HT1080 (cell line): ENCODE measurements at places on chromosomes 2 and 18.

- DNase-seq, result no peak
Observed at GRCh38 chr2:38158378-38159118, 82.6 kb upstream of the CYP1B1 start.

GRCh38 chr2:160454070-160454797 is 39.4 kb downstream of the RBMS1 start:
- DNase-seq, result no peak

- no peak for DNase-seq
Observed at GRCh38 chr2:11768946-11769345, 22.5 kb downstream of the LPIN1 start.

DNA sequence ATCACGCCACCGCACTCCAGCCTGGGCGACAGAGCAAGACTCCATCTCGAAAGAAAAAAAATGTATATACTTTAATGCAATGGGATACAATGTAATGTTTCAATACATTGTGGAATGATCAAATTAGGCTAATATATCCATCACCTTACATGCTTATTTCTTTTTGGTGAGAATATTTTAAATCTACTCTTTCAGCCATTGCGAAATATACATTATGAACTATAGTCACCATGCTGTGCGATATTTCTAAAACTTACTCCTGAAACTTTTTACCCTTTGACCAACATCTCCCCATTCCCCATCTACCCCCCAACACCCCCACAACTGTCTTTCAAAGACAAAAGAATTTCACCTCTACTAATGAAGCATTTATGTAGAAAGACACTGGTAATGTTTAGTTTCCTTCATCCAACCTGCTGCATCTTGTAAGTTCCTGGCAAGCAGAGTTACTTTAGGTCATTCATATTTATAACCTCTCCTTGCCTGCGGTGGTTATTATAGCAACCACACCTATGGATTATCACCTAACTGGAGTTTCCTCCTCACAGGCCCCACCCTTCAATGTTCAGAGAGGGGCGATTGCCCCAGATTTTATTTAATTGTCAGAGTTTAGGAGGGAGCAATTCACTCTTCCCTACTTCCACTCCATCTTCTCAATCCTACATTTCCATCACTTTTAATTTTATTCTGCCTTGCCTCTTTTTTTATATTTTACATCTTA is 1.2 kb upstream of the ME2 start:
- DNase-seq, result no peak

DNA sequence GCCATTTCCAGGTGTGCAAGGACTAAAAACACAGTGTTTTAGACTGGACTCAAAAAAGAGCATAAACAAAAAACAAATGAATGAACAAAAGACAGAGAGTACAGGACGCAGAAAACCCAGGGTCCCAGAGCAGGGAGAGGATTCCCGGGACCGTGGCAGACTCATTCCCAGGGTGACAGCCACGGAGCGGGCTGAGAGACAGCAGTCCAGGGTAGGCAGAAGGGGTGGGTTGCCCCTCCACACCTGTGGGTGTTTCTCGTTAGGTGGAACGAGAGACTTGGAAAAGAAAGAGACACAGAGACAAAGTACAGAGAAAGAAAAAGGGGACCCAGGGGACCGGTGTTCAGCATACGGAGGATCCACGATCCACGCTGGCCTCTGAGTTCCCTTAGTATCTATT is 273.4 kb downstream of the EIPR1 start:
- DNase-seq, result no peak

GRCh38 chr2:114082731-114083433 is 193.0 kb downstream of the ACTR3 start:
- DNase-seq, result no peak

- peak; percentile 38 for DNase-seq
Observed at GRCh38 chr18:3294435-3295080, 32.6 kb downstream of the MYL12B start.

DNA sequence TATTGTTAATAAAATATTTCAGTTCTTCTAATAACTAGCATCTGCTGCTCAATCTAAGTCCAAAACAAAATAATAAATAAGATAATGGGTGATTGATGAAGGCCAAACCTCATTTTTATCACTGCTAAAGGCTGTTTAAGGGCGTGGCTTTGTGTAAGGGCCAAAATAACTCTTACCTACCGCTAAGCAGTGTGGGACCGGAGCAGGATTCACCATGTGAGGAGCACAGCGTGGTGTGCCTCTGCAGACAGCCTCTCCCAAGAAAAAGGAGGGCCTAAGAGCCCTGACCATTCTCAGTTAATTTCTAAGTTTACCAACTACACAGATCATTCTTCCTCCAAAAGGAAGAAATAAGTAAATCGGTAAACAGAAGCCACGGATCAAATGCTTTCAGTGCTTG is 353.7 kb downstream of the ARL6IP6 start:
- no peak for DNase-seq

DNA sequence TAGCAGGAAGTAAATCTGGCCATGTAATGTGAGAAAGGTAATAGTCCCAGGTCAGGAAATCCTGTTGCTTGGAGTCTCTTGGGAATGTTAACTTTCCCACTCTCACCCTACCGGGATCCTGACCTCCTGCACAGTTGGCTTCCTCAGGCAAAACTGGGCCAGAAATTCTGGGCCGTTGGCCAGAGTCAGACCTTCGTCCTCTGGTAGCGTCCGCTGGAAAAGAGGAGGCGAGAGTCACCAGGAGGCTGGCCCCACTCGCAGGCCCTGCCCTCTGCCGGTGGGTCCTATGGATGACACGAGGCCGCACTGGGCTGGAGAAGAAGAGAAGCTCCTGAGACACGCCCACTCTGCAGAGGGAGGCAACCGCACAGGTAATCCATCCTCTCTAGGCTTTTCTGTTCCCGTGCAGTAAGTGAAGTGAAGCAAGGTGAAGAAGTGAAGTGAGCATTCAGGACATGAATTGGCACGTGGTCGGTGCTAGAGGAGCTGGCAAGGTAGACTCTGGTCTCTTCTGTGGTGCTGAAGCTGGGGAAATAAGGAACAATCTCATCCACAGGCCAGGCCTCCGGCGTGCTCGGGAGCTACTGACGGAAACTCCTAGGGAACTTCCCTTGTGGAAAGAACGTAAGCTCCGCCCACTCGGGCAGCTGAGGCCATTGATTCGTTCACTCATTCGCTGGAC is 182.7 kb upstream of the GLI2 start:
- DNase-seq, result peak; percentile 57

DNA sequence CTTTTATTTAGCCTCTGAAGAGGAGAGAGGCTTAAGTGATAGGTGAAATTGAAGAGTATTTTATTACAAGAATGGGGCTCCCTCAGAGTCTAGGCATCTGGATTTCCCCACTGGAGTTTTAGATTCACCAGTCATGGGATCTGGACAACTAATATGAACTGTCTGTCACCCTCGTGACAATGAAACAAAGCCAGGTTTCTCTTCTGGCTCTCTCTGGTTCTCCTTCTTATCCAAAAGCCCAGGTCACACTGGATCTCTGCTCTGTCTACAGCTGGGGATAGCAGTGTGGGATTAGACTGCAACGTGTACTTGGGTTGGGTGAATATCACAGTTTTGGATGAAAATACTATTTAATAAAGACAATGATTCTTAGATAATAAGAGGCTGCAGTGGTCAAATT is 31.2 kb downstream of the LHCGR start:
- DNase-seq, result no peak

- no peak for DNase-seq
Observed at GRCh38 chr2:167953776-167954175, 293.6 kb downstream of the STK39 start.

GRCh38 chr2:36403675-36404230 is 48.2 kb downstream of the CRIM1 start:
- peak; percentile 97 for DNase-seq

DNA sequence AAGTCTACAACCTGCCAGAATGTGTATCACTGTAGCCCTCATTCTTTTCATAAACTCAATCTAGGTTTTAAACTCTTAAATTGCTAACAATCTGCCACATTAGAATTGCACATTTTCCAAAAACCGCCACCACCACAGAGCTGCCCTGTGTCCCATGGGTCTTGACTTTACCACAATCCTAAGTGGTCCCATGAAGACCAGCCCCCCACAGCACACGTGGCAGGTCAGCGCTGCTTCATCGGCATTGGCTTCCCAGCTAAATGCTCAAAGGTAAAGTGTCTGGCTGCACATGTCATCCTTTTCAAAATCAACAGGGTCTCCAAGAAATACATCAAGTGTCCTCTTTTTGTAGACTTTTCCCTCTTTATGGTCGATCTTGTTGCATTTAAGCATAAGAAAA is 2.4 kb downstream of the TBC1D8 start:
- DNase-seq, result no peak

DNA sequence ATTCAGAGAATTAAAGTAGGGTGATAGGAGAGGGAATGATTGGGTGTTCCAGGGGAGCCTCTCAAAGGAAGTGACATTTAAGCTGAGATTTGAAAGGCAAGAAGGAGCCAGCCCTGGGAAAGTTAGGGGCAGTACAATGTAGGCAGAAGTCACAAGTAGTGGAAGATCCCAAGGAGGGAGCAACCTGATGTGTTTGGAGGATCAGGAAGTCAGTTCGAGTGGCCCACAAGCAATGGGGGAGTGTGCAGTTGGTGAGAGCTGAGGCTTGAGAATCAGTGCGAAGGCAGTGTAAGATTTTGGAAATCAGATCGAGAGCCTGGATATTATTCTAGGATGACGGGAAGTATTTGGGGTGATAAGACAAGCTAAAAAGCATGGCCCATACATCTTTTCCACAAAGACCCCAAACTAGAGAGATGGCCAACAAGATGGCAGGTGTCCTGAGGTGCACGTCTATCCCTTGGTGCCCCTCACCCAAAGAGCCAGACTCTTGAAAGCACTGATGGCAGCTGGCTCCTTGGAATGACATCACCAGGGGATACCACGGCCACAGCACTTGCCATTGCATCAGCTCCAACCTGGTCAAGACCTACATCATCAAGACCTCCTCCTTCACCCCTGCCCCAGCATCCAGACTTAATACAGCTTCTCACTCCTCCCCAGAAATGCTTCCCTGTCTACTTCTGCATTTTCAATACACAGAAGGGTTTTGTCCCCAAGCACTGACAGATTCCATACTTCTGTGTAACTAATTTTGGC is 127.3 kb downstream of the BCL2 start:
- no peak for DNase-seq

DNA sequence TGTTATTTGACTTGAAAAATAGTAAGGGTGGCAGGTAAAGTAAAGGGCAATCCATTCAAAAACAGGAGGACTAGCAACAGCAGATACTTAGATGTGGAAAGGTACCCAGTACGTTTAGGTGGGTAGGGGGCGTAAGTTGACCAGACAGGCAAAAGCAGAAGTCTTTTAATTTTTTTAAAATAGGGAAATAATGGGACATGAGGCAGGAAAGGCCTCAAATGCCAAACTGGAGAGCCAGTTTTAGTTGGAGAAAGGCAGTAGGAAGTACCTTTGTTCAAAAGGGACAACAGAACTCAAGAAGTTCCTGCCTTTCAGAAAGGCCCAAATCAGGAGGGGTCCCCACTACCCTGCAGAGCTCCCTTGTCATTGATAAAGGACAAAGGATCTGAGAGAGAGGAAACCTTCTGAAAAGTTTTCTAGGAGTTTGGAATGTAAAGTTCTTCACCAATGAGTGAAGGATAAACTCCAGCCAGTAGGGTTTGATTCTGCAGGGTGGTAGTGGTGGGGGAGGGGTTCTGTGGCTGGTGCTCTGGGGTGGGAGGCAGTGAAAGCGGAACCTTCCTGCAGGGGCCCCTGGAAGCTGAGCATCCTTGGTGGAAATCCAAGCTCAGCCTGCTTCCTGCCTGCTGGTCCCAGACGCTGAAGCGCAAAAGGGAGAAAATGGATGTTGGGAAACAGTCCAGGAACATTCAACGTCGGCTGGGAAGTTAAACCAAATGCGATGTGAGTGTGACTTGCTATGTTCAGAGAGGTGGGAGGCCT is 40.1 kb downstream of the TMEM17 start:
- DNase-seq, result no peak

DNA sequence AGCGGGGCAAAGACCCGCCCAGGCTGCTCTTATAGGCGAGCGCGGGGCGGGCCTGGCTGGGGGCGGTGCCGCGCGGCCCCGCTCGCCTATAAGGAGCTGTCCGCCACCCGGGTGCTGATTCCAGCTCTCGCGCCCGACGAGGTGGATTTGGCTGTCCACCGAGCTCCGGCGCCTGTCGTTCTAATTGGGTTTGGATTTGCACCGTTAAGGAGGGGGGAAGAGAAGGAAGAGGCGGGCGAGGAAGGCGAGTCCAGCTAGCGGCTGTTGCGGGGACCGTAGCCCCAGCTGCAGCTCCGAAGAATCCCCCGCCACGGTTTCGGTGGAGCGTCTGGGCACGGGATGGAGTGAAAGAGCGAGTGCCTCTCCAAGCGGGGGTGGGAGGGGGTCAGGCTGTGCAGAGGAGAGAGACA is at the start of gene CNTNAP5:
Gene CNTNAP5 (plus strand): TSS at position 117 of the 410 bp plus-strand sequence. CDS start 364 bp downstream, outside the sequence.
- peak; percentile 65 for DNase-seq

DNA sequence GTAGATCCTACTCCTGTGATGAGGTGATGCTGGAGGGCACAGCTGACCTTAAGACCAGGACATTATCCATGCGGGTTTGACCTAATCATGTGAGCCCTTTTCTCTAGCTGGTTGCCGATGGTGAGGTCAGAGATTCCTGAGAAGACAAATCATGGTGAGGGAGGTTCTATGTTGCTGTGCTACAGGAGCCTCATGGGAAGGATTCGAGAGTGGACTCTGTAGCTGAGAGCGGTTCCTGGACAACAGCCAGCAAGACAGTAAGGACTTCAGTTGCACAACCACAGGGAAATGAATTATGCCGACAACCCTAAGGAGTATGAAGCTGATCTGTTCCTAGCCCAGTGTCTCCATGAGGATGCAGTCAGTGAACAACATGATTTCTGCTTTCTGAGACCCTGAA is 80.4 kb downstream of the EPB41L3 start:
- DNase-seq, result peak; percentile 48

DNA sequence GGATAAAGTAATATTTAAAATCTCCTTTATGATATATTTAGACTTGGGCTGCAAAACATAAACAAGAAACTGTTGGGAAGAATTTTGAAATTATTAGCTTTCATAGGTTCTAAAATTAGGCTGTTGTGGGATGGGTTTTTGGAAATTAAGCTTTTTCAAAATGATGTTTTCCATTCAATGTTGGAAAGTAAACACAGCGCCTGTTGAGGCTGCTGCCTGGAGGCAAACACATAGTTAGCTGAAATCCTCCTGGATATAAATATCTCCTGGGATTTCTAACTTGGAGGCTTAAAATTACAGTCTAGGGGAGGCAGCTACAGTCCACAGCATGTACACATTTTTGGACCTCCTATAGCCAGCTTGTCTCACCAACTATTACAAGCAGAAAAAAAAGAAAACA is 197.3 kb downstream of the DCC start:
- no peak for DNase-seq

GRCh38 chr2:233118648-233119000 is 58.5 kb downstream of the INPP5D start:
- DNase-seq, result no peak

GRCh38 chr2:134218930-134219658 is 34.8 kb upstream of the MGAT5 start:
- no peak for DNase-seq

GRCh38 chr2:201971531-201972228 is 62.0 kb upstream of the FZD7 start:
- DNase-seq, result peak; percentile 80
